Lower lobe of right lung (tissue), 2 donors: ENCODE measurements at places on chromosomes 11 and 22.
A peak's percentile ranks its signal among the peaks of the same experiment; 100 is the strongest.

DNA sequence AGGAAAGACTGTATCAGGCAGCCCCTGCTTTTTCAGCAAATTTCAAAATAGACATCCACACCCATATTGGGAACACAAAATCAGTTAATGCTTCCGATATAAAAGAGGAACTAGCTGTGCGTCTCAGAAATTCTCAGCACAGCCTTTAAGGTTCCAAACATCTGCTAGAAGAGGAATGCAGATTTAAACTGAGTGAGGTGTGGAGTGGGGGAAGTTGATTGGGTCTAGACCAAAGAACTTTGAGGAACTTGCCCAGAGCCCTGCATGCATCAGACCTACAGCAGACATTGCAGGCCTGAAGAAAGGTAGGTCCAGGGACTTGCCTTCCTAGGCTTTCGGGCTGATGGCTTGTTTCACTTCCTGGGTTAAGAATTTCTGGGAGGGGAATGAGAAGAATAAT lies at the start of gene MS4A4A:
MS4A4A (plus strand) TSS at position 255 of the 400 bp plus-strand sequence; CDS start at position 265, 10 bp downstream.
- no peaks in the 10 kb centered on the region for H3K36me3 ChIP-seq
- H3K4me3 ChIP-seq = peak within 1 kb of the TSS; percentile 35
- DNase-seq = peak; percentile 51
- no peaks in the 10 kb centered on the region for H3K27me3 ChIP-seq
- H3K27ac ChIP-seq = peak within 1 kb of the TSS; percentile 72

GRCh38 chr11:100011697-100012096 lies 675.4 kb upstream of the ARHGAP42 start:
- H3K36me3 ChIP-seq = no peaks in the 10 kb centered on the region
- H3K27ac ChIP-seq = no peak overlapping the region
- no peaks in the 10 kb centered on the region for H3K27me3 ChIP-seq
- no peak overlapping the region for H3K4me3 ChIP-seq
- H3K4me1 ChIP-seq = no peaks in the 10 kb centered on the region

DNA sequence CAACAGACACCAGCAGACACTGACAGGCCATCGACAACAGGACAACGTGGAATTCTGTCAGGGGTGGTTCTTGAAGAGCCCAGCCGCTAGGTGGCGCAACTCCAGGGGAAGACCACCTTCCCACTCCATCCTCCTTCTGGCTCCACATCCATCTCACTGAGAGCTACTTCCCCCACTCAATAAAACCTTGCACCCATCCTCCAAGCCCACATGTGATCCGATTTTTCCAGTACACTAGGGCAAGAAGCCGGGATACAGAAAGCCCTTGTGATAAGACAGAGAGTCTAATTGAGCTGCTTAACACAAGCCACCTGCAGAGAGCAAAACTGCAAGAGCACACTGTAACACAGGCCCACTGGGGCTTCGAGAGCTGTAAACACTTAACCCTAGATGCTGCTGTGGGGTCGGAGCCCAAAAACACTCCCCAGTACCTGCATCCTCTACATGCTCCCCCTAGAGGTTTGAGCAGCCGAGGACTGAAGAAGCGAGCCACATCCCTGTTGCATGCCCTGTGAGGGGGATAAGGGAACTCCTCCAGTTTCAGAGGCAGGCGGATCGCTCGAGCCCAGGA lies 11.5 kb upstream of the RAB39A start:
- no peak for DNase-seq
- H3K4me3 ChIP-seq = no peak overlapping the region
- no peak overlapping the region for H3K27ac ChIP-seq
- no peaks in the 10 kb centered on the region for H3K4me1 ChIP-seq
- no peaks in the 10 kb centered on the region for H3K36me3 ChIP-seq

- H3K27me3 ChIP-seq = no peaks in the 10 kb centered on the region
- peaks cover 22% of the 10 kb centered on the region for H3K4me1 ChIP-seq
- DNase-seq = no peak
- H3K27ac ChIP-seq = no peak overlapping the region
- H3K4me3 ChIP-seq = no peak overlapping the region
These were observed 83.9 kb upstream of the EED start for GRCh38 chr11:86160541-86161149.

- no peaks in the 10 kb centered on the region for H3K36me3 ChIP-seq
- H3K4me3 ChIP-seq = no peak overlapping the region
- no peak overlapping the region for H3K27ac ChIP-seq
These were observed 46.2 kb downstream of the TP53I11 start for GRCh38 chr11:44904261-44905020.

DNA sequence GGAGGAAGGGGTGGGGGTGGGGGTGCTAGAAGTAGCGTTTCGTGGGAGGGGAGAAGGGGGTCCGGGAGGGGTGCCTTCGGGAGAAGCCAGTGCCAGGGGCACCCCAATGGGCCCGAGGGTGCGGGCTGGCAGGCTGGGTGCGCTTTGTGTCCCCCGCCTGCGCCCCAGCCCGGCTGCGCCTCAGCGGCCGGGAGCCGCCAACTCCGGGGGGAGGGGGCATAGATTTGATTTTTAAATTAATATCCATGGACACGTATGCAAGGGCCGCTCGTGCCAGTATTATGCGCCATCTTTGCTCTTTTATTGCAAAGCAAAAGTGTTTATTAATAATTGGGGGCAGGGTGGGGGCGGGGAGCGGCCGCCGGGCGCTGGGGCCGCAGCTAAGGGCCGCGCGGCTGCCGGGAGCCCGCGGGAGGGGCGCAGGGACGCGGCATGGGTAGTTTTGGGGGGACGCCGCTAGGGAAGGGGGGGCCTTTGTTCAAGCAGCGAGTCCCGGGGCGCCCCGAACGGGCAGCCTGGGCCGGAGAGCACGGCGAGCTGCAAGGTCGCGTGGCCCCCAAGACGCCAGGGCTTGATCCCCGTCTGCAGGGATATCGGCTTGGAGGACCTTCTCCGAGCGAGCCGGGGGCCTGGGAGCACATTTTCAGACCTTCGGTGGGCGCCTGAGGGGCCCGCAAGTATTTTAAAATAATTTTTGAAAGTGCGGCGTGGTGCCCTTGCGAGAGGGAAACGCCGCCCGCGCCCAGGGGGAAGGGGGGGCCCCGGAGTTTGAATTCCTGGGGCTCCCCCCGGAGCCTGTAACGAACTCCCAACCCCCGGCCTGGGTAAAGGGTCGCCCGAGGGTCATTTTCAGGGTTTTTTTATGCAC lies 959 bp downstream of the CCND1 start:
- H3K4me1 ChIP-seq = peaks cover 65% of the 10 kb centered on the region
- peak overlapping the region; percentile 80 for H3K4me3 ChIP-seq
- peaks cover 38% of the 10 kb centered on the region for H3K27me3 ChIP-seq

DNA sequence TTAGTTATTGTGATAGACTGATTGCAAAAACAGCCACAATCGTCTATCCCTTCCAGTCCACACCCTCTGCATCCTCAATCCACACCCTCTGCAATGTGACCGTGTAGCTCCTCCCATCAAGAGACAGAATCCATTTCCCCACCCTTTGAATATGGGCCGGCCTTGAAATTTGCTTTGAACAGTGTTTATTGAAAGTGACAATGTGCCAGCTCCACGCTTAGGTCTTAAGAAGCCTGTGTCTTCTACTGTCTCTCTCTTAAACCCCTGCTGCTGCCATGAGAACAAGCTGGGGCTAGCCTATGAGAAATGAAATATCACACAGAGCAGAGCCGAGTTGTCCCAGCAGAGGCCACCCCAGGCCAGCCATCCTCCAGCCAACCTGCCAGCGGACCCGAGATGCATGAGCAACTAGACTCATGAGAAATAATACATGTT lies 22.3 kb upstream of the MICAL2 start:
- peak overlapping the region; percentile 82 for H3K27ac ChIP-seq
- no peak overlapping the region for H3K4me3 ChIP-seq
- DNase-seq = no peak

- no peaks in the 10 kb centered on the region for H3K36me3 ChIP-seq
- no peak overlapping the region for H3K27ac ChIP-seq
- DNase-seq = no peak
- H3K27me3 ChIP-seq = no peaks in the 10 kb centered on the region
These were observed 5.1 kb upstream of the TP53AIP1 start for GRCh38 chr11:128947773-128948172.

- H3K27ac ChIP-seq = no peak overlapping the region
- H3K27me3 ChIP-seq = no peaks in the 10 kb centered on the region
- DNase-seq = no peak
- no peaks in the 10 kb centered on the region for H3K4me1 ChIP-seq
These were observed 19.2 kb upstream of the GALNT18 start for GRCh38 chr11:11640996-11641395.

DNA sequence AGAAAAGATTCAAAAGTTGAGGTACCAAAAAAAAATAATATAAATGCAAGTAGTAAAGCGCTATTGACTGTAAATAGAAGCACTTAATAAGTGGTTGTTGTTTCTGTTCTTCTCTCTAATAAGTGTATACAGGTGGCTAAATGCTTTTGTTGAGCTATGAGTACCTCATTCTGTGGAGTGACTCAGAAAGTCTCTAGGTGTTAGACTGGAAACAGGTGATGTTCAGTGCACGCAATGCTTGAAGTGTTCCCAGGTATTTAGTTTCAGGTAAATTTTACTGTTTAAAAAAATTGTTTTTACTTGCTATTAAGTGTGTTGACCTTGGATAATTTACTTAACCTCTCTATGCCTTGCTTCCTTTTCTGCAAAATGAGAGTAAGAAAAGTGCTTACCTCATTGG lies 24.2 kb downstream of the POU2AF3 start:
- H3K36me3 ChIP-seq = no peaks in the 10 kb centered on the region
- no peak overlapping the region for H3K4me3 ChIP-seq
- H3K27ac ChIP-seq = no peak overlapping the region
- H3K4me1 ChIP-seq = peaks cover 3% of the 10 kb centered on the region

DNA sequence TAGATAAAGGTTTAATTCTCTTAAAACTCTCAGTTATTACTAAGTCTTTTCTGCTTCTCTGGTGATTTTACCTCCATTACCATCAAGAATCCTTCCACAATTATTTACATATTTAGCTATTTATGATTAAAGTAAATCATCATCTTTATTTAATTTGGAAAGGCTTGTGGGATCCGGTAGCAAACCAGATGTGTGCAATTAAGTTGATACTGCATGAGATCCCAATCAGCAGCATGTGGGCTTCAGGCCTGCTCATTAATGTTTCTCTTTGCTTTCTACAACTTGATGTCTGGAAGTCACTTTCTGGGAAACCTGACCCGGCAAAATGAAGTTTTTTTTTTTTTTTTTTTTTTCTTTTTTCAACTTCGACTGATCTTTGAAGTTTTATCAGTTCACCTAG lies 558.4 kb upstream of the ANO5 start:
- no peak overlapping the region for H3K4me3 ChIP-seq
- no peaks in the 10 kb centered on the region for H3K36me3 ChIP-seq
- no peak overlapping the region for H3K27ac ChIP-seq
- H3K27me3 ChIP-seq = no peaks in the 10 kb centered on the region
- no peaks in the 10 kb centered on the region for H3K4me1 ChIP-seq
- DNase-seq = no peak

DNA sequence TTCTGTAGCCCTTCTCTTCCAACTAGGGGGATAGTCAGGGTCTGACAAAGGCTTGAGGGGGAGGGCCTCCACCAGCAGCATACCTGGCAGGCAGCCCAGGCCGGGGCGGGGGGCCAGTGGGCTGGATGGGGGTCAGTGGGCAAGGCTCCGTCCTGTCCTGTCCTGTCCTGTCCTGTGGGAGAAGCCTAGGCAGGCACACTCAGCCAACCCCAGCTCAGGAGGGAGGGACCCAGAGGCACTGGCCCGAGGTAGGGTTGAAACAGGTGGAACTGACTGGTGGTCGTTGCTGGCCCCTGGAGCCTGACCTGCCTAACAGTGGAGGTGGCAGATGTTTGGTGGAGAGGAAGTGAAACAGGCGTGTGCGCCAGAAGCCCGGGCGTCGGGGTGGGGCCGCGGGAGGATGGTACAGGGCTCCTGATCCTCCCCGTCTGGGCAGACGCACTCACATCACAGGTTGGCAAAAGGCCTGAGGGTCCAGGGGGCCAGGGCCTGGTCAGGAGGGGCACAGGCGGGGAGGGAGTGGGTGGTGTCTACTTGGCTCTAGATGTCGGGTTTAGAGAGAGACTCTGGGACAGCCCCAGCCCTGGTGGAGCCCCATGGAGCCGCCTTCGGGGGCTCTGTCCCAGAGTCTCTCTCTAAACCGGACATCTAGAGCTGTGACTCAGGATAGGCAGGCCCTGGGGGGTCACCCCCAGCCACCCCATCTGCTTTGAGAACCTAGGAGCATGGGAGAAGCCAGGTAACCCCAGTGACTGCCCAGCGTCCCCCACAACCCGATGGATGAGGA lies 32.5 kb upstream of the GRAMD4 start:
- H3K27me3 ChIP-seq = no peaks in the 10 kb centered on the region
- DNase-seq = peak; percentile 68
- peak overlapping the region; percentile 2 for H3K27ac ChIP-seq
- peaks cover 65% of the 10 kb centered on the region for H3K4me1 ChIP-seq

GRCh38 chr11:19561011-19561410 lies 151.6 kb upstream of the NAV2 start:
- H3K27me3 ChIP-seq = no peaks in the 10 kb centered on the region
- no peak overlapping the region for H3K27ac ChIP-seq
- no peaks in the 10 kb centered on the region for H3K36me3 ChIP-seq
- H3K4me3 ChIP-seq = no peak overlapping the region

GRCh38 chr11:124920870-124921609 lies 2.0 kb downstream of the HEPN1 start:
- H3K36me3 ChIP-seq = no peaks in the 10 kb centered on the region
- H3K27ac ChIP-seq = peak overlapping the region; percentile 85

DNA sequence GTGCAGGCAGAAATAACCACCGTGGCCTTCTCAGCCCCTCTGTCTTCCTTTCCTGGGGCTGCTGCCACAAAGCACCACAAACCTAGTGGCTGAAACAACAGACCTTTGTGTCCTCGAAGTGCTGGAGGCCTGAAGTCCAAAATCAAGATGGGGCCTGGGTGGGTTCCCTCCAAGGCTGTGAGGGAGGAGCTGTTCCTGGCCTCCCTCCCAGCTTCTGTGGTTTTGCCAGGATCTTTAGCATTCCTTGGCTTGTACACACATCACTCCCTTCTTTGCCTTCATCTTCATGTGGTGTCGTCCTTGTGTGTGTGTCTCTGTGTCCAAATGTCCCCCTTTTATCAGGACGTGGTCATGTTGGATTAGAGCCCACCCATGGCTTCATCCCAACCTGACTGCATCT lies 29.0 kb upstream of the PARVG start:
- peaks cover 37% of the 10 kb centered on the region for H3K36me3 ChIP-seq
- H3K27ac ChIP-seq = no peak overlapping the region
- H3K4me1 ChIP-seq = peaks cover 5% of the 10 kb centered on the region
- no peak for DNase-seq

DNA sequence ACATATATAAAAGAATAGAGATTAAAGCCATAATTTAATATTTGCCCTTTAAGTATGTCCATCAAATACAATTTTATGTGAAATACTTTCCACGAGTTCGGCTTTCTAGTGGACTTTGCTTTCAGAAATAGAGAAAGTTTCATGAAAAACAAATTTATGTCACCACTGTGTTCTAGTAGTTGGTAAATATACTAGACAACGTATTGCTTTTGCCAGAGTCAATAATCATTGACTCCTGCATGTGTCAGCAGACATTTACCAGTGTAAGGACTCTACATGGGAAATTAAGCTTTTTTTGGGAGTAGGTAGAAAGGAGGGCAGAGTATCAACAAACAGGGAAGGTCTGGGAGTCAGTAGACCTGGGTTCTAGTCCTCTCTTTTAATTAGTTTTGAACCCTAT lies 32.3 kb upstream of the CAT start:
- no peak for DNase-seq
- no peaks in the 10 kb centered on the region for H3K27me3 ChIP-seq
- no peak overlapping the region for H3K27ac ChIP-seq
- no peaks in the 10 kb centered on the region for H3K36me3 ChIP-seq

GRCh38 chr11:28730889-28731288 lies 622.7 kb downstream of the METTL15 start:
- no peaks in the 10 kb centered on the region for H3K4me1 ChIP-seq
- no peak for DNase-seq
- H3K4me3 ChIP-seq = no peak overlapping the region
- no peaks in the 10 kb centered on the region for H3K36me3 ChIP-seq
- no peaks in the 10 kb centered on the region for H3K27me3 ChIP-seq

GRCh38 chr11:94017446-94017845 lies 3.7 kb upstream of the HEPHL1 start:
- no peak overlapping the region for H3K4me3 ChIP-seq
- H3K27me3 ChIP-seq = no peaks in the 10 kb centered on the region
- no peak overlapping the region for H3K27ac ChIP-seq
- H3K4me1 ChIP-seq = no peaks in the 10 kb centered on the region
- no peaks in the 10 kb centered on the region for H3K36me3 ChIP-seq
